ENCODE measurements at places on chromosomes 16 and 17.

- no peak for DNase-seq
These were observed 50.6 kb downstream of the LMF1 start for GRCh38 chr16:920051-920681.

DNA sequence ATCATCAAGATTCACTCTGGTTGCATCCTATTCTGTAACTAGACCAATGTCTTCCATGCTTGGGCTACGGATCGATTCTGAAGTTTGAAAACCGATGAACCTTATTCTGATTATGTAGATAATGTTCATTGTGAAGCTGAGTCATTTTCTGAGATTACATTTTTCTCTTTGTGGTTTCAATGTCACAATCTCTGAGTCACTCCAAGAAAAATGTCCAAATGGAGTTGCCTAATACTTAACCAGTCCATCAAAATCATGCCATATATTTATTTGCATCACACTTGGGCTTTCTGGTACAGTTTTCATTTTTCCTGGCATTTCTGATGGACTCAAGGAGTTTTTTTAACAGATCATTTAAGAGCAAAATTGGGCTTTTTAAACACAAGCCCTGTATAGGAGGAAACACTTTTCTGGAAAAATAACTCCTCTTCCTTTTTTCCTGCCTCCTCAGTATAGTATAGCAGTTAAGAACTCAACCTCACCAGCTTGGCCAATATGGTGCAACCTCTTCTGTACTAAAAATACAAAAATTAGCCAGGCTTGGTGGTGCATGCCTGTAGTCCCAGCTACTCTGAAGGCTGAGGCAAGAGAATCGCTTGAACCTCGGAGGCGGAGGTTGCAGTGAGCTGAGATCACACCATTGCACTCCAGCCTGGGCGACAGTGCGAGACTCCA is 17.5 kb downstream of the CACNG3 start:
- DNase-seq, result no peak

DNA sequence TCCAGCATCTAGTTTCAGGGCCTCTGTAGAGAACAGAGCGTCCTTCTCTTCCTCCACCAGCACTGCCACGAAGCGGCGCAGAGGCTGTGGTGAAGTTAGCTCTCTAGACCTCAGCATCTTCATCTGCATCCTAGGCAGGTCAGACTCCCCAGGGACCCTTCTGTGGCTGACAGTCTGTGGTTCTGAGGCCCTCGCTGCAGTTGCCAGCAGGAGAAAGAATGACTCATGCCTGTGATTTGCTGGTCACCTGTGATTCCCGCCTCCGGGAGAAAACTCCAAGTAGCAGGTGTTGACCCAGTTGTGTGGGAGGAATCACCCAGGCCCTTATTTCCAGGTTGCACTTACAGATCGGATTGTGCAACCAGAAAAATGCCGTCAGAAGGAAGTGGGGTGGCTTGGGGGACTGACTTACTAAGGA is 117.3 kb upstream of the CACNG5 start:
- DNase-seq, result no peak

GRCh38 chr17:2058586-2059546 is 4.0 kb downstream of the HIC1 start:
- DNase-seq, result peak; percentile 53

GRCh38 chr16:86569701-86570447 is 3.2 kb downstream of the FOXC2 start:
- DNase-seq, result no peak

DNA sequence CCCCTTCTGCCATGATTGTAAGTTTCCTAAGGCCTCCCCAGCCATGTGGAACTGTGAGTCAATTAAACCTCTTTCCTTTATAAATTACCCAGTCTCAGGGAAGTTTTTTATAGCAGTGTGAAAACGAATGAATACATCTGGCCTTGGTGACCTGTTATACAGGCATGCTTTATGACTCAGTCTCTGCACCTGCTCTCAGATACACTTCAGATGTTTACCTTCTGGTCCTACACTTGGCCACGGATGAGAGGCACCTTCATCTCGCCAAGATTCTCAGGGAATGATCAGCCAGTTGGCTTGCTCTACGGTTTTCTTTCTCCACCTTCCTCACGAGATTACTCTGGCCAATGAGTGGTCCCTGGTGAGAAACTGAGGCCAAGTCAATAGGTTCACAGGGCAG is 304.7 kb downstream of the CA10 start:
- DNase-seq, result no peak

- no peak for DNase-seq
These were observed 11.6 kb downstream of the ZNF423 start for GRCh38 chr16:49844359-49844758.

- DNase-seq, result no peak
These were observed 11.6 kb upstream of the MPRIP start for GRCh38 chr17:17030515-17031211.

- peak; percentile 92 for DNase-seq
These were observed 63.4 kb downstream of the KLHDC4 start for GRCh38 chr16:87702325-87702811.

- no peak for DNase-seq
These were observed 21.4 kb downstream of the DEXI start for GRCh38 chr16:10920726-10921427.

GRCh38 chr17:288802-289356 is 63.7 kb downstream of the RPH3AL start:
- DNase-seq, result no peak

- DNase-seq, result no peak
These were observed 1.1 kb downstream of the PARN start for GRCh38 chr16:14628806-14629611.

- DNase-seq, result no peak
These were observed 130.2 kb upstream of the CHMP6 start for GRCh38 chr17:80861418-80861815.

GRCh38 chr16:67934306-67935100 is 2.1 kb downstream of the PSMB10 start:
- DNase-seq, result no peak

DNA sequence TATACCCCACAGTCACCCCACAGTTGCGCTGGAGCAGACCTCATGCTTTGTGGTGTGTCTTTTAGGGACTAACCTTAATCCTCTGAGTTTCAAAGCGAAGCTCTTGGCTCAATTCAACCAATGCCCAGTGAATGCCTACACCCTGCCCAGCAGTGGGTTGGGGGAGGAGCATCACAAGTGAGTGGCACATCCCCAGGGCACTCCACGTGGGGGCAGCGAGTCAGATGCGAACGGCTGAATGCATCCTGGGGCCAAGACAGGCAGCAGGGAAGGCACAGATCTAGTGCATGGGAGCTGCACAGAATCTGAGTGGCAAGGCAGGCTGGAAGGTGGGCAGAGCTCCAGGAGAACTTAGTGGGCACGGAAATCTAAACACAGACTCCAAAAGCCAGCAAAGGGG is 39.2 kb downstream of the IFT140 start:
- DNase-seq, result no peak

- no peak for DNase-seq
These were observed 2.0 kb upstream of the TOP2A start for GRCh38 chr17:40419559-40420331.

GRCh38 chr17:18257982-18258355 is 569 bp downstream of the FLII start:
- no peak for DNase-seq

- DNase-seq, result no peak
These were observed 6.6 kb downstream of the PRAC1 start for GRCh38 chr17:48715496-48716399.

- no peak for DNase-seq
These were observed 9.1 kb downstream of the NEUROD2 start for GRCh38 chr17:39598630-39599003.

Measured in T-helper 2 cell (primary cell).